ENCODE measurements at places on chromosomes 1 and 21. TPM values are rescaled to one million over a fixed set of nuclear protein-coding genes. Genes with fewer than 3 reads are reported as not detected.

GRCh38 chr21:45821315-45821962 lies 160.1 kb upstream of the COL6A1 start:
- no peak for DNase-seq

DNA sequence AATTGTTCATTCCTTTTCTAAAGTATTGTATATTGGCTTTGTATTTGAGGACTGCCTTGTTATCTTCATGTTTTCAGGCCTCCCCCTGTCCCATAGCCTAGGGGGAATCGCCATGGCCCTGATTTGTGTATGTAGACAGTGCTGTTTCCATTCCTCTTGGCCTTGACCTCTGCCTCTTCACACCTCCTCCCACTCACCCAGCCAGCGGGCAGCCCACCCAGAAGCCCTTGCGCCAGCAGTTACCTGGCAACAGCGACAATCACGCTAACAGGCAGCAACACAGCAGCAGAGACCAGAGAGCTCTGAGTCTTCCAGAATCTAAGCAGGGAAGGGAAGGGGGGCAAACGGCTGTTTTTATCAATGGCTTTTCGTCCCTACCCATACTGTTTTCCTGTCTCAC lies 50.0 kb upstream of the NPL start:
- no peak for DNase-seq

GRCh38 chr1:29264773-29265389 lies 28.6 kb downstream of the PTPRU start:
- no peak for DNase-seq

FOXD3 gene
- total RNA-seq = not detected

ALPL gene
- total RNA-seq = 11.1 TPM
